CD8-positive, alpha-beta T cell (primary cell): ENCODE measurements at places on chromosomes 2 and 18.

DNA sequence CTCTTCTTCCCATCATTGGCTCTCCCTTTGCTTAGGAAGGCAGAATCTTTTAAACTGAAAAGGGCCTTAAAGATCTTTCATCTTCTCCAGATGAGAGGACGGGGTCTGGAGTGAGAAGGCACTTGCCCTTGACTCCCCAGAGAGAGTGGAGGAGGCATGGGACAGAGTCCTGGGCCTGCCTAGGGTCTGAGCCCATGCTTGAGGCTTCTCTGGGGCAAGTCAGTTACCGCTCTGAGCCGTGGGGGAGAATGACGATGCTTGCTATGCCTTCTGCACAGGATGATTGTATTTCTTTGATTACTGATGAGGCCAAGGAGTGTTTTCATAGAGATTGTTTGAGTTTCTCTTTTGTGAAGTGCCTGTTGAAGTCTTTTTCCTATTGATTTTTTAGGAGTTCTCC, 921 bp downstream of the PLB1 start:
- DNase-seq: no peak

- no peak for DNase-seq
These were observed 83.1 kb downstream of the FIGN start for GRCh38 chr2:163652751-163653150.

DNA sequence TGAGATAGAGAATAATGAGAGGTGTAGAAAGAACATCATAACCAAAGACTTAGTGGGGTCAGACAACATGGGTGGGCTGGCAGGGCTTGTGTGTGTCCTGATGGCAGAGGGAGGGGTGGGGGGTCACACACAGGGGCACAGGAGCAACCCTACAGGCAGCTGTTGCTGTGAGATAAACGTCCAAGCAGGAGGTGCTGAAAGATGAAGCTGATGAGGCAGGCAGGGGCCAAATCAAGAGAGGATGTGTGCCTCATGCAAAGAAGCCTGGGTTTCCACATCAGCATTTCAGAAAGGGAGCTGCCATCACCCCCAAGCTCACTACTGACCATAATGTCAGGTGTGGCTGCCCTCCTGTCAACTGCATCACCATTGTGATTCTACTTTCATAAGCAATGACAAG, 16.0 kb upstream of the SKA1 start:
- no peak for DNase-seq

- no peak for DNase-seq
These were observed 17.1 kb upstream of the ST3GAL5 start for GRCh38 chr2:85905891-85906290.

GRCh38 chr2:1658394-1659151, 85.7 kb downstream of the PXDN start:
- no peak for DNase-seq

DNA sequence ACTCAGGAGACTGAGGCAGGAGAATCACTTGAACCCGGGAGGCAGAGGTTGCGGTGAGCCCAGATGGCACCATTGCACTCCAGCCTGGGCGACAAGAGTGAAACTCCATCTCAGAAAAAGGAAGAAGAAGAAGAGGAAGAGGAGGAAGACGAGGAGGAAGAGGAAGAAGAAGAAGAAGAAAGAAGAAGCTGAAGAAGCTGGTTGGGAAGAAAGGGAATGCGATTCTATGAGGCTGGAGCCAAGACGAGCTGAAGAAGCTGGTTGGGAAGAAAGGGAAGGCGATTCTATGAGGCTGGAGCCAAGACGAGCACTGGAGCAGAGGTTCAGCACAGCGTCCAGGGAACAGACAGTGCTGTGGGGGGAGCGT, 30.3 kb upstream of the TAF1B start:
- DNase-seq: no peak

- DNase-seq: no peak
These were observed 21.9 kb upstream of the LOXHD1 start for GRCh38 chr18:46678785-46679399.

GRCh38 chr2:139631966-139632365, 851.8 kb upstream of the NXPH2 start:
- no peak for DNase-seq

DNA sequence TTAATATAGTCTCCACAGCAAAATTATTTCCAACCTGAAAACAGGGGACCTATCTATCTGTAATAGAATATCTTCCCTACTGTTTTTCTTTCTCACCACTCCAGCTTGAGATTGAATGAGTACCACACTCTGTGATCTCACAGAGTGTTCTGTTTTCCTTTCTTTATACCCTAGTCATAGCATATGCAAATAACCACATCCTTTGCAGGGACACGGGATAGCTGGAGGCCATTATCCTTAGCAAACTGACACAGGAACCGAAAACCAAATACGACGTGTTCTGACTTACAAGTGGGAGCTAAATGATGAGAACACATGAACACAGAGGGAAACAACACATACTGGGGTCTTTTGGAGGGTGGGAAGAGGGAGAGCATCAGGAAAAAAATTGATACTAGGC, 224.7 kb downstream of the SLC8A1 start:
- no peak for DNase-seq

DNA sequence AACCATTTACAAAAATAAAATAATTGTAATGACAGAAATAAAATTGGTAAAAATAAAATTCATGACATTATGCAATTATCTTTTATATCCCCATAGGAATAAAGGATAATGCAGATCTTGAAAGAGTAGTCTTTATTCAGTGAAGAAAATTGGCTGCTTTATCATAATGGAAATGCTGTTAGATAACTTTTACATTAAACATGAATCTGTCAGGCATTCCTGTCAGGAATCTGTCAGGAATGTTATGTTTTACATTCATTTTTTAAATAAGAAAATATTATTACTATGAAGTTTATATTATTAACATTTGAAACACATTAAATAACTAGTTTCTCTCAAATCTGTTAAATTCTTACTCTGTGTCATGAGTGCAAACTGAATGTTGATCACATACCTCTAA, 1024.7 kb upstream of the TMEFF2 start:
- DNase-seq: no peak

- DNase-seq: no peak
These were observed 75.3 kb downstream of the PTPRM start for GRCh38 chr18:7642331-7642890.

DNA sequence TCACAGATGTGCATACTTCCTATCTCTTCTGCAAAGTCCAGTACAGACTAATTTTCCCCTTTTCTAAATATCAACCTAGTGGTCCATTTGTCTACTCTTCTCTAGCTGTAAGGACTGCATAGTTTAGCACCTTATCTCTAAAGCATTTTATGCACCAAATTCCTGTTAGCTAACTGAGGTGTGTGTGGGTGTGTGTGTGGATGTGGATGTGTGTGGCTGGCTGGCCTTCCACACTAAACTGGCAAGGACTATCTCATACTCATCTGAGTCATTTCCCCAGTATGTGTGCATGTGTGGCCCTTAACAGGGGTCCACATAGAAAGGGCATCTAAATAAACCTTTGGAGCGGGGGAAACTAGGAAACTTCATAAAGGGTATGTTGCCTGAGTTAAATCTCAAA, 139.6 kb downstream of the TTC32 start:
- no peak for DNase-seq
